ENCODE measurements at places on chromosomes 16 and 17.

DNA sequence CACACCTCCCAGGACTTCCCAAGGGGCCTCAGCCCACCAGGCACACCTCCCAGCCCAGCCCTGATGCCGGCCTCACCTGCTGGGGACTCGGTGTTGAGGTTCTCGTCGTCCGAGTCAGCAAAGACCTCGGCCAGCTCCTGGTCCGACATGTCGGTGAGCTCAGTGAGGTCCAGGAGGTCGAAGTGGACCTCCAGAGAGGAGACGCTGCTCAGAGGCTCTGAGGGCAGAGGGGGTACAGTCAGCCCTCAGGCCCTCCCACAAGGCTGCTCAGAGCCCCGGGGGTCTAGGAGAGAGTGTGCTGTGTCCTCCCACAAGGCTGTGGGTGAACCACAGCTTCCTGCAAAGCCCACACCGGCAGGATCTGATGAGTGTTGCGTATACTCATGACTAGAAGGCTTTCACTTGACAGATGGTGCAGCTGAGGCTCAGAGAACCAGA is 10.5 kb downstream of the DBNDD1 start:
- no peak for DNase-seq

- no peak for DNase-seq
Measured at GRCh38 chr16:23141959-23142740, 7.1 kb downstream of the USP31 start.

DNA sequence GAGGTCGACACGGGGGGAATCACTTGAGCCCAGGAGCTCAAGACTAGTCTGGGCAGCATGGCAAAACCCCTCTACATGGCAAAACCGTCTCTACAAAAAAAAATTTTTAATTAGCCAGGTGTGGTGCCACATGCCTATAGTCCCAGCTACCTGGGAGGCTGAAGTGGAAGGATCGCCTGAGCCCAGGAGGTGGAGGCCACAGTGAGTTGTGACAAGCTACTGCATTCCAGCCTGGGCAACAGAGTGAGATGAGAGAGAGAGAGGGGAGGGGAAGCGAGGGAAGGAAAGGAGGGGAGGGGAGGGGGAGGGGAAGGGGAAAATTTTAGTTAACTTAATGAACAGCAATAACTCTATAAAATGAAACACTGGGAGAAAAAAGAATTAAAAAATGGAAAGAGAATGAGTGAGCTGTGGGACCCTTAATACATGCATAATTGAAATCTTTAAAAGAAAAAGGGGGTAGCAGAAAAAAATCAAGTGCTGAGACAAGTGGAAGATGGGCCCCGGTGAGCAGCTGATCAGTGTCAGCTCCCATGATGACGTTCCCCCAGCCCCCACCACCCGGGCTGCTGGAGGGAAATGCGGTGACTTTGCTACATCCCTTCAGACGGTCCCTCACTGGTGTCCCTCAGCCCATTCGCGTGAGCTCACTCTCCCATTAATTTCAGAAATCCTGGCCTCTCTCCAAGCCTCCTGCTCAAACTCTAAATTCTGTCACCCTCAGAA is 2.7 kb downstream of the ASGR2 start:
- no peak for DNase-seq

DNA sequence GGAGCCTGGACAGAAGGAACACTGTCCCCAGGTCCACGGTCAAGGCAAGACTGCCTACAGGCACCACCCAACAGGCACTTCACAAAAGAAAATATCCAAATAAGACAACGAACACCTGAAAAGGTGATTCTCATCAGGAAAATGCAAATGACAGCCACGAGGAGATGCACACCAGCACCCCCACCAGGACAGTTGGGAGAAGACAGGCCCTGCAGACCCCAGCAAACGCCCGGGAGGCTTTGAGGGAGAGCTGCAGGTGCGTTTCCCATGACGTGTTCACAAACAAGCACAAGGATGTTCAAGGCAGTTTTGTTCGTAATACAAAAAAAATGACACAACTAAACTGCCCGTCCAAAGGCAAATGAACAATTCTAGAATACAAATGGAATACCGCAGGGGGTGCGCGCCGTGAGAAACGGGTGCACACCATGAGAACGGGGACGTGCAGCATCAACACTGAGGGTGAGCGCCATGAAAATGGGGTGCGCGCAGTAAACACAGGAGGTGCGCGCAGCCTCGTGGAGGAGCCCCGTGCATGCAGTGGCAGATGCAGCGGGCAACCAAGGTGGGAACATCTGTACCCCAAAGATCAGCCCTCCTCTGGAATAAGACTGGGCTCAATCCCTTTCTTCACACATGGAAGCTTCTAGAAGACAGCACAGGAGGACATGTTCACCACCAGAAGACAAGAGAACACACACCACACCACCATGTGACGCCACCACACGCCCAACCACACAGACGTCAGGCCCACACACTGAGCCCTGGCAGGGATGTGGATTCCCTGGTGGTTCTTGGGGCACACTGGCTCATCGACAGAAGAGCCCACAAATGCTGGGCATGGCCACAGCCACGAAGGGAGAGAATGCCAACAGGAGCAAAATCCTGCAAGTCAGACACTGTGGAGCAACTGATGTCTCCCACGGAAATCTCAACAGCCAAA is 91.2 kb downstream of the ZNF778 start:
- no peak for DNase-seq

- DNase-seq = no peak
Measured at GRCh38 chr16:47392081-47392480, 68.8 kb downstream of the ITFG1 start.

- no peak for DNase-seq
Measured at GRCh38 chr17:76071531-76072147, 678 bp downstream of the SRP68 start.

GRCh38 chr17:4539025-4539424 is 16.2 kb downstream of the MYBBP1A start:
- DNase-seq = no peak

GRCh38 chr16:11128211-11129141 is 127.5 kb downstream of the SOCS1 start:
- peak; percentile 34 for DNase-seq

- no peak for DNase-seq
Measured at GRCh38 chr17:64025732-64026294, 5.4 kb upstream of the ICAM2 start.

DNA sequence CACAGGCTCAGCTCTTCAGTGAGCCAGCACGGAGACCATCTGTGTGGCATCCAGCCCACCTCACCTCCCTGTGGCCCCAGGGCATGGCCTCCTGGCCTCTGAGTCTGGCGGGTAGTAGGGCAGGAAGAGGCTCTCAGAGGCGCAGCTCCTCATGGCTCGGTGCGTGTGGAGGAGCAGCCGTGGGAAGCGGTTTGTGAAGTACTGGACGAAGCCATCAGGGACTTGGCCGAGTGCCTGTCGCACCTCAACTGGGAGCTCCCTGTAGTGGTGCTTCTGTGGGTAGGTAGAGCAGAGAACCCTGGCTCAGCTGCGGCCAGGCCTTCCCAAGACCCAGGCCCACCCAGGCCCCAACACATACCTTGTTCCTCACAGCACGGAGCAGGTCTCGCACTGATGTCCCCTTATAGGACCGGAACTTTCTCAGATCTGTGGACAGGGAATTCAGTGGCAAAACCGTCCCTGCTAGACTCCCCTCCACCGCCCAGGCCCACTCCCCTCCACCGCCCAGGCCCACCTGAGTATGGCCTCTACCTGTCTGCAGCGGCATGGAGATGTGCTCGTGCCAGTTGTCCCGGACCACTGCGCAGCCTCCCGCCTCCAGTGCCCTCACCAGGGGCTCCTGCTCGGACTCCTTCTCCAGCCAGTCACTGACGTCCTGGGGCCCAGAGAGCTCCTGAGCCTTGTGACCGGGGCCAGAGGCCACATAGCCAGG is 12.2 kb downstream of the PLK1 start:
- no peak for DNase-seq

DNA sequence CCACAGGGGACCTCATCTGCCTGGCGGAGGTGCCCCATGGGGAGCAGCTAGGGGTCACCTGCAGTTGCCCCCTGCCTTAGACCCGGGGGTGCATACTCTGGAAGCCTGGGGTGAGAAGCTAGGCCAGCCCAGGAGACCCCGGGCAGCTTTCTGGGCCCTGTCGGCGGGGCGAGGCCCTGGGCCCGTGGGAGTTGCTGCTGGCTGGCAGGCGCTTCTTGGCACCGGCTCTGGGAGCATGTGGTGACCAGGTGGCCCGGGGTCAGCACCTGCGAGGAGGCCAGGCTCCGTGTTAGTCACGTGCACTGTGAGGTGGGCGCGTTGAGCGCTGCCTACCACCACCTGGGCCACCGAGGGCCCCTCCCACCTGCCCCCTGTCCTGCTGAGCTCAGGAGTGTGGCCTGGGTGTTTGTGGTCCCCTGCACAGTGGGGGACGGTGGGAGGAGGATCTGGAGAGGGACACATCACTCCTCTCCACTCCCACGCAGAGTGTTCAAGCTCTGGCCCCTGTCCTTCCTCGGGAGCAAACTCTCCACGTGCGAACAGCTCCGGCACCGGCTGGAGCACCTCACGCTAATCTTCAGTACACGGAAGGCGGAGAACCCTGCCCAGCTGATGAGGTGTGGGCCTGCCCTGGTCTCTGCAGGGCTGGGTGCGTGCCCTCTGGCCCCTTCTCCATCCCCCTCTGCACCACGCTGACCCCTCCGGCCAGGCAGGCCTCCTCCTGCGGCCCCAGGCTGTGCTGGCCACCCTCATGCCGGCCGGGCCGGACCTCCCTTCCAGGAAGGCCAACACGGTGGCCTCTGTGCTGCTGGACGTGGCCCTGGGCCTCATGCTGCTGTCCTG is 5.8 kb downstream of the PIGQ start:
- no peak for DNase-seq

DNA sequence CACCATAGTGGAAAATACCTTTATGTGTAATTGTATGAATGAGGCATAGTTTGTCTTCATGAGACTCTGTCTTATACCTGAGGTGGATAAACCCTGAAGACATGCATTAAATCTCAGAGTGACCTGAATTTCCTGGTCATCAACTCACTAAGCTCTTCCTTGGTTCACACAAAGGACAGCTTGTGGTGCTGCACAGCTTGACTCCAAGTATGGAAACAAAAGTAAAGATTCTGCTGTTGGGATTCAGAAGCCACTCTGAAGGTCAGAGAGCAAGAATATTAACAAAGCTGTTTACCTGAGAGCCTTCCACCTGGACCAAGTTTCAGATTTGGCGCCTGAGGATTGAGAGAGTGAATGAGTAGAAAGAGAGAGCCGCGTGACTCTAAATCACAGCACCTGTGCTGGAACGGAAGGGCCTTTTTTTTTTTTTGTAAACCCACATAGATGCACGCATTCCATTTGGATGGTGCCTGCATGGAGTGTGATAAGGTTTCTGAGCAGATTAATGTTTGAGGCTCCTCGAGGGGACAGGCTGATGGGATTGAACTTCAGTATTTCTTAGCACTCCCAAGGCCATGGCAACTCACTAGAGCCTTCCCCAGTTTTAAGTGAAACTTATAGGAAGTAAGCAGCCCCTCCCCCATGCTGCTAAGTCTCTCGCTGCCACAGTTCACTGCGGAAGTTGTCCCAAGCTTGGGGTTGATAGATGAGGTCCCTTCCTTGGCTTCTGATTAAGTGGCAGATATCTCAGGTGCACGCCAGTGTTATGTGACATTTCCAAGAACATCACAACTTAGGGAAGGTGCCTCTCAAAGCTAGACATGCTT is 28.7 kb downstream of the CALB2 start:
- no peak for DNase-seq

DNA sequence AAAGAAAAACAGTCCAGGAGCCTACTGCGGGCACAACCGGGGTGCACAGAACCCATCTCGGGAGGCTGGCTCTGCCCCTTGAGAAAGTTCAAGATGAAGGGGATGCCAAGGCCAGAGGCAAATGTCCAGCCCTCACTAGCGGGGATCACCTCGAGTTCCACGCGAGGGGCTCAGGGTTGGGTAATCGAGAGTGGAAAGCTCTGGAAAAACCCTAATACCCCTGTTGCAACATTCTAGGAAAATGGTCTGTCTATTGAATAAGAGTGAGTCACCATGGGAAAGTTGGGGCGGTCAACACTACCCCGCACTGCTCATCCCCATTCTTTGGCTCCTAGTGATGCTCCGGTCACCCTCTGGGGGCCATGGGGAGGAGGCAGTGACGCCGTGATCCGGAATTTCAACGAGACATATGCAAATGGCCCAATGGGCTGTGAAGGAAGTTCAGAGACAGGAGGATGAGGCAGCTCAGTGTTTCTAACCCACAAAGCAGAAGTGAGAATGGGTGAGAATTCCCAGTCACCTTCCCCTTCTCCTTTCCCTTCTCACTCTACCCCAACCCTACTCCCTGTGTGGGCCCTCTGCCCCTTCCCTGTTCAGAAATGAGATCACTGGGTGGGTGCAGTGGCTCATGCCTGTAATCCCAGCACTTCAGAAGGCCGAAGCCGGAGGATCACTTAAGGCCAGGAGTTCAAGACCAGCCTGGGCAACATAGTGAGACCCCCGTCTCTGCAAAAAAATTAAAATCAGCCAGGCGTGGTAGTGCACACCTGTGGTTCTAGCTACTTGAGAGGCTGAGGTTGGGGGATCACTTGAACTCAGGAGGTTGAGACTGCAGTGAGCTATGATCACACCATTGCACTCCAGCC is 22.4 kb downstream of the SOCS3 start:
- no peak for DNase-seq

- DNase-seq = no peak
Measured at GRCh38 chr16:15552507-15552906, 90.4 kb downstream of the MARF1 start.

- DNase-seq = no peak
Measured at GRCh38 chr17:61464130-61464842, 12.1 kb downstream of the TBX4 start.

DNA sequence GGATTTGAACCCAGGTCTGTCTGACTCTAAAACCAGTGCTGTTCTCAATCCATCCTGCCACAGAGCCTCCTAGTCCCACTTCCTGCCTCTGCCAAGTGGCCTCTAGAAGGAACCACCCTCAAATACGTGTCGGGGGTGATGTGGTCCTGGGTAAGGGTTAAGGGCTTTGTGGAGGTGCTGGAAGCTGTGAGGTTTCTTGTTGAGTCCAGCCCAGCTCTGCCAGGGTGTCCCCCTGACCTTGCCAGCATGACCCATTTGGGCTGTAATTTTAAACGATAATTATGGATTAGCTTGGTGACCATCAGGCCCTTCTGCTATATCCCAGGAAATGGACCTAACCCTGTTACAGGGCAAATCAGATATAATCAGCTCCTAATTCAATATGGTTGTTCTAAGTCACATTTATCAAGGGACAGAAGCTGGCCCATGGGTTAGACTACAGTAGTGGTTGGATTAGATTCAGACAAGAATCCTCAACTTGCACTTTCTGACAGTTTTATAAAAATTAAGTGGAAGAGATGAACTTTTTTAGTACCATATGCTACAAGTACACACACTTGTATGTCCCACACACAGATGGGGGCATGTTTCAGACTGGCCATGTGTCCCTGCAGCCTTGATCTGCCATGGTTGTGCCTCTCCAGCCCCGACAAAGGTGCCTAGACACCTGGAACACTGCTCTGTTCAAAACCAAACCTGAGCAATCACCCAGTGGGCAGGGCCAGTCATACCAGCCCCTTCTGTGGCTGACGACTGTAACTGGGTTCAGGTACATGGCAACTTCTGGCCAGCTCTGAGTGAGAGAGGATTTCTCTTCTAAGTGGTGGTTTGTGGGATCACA is 48.0 kb downstream of the SMPD3 start:
- no peak for DNase-seq

GRCh38 chr17:62804822-62805221 is 3.3 kb downstream of the MARCHF10 start:
- DNase-seq = no peak
